ENCODE measurements at places on chromosomes 1 and 21. TPM values are rescaled to one million over a fixed set of nuclear protein-coding genes. Genes with fewer than 3 reads are reported as not detected.

DNA sequence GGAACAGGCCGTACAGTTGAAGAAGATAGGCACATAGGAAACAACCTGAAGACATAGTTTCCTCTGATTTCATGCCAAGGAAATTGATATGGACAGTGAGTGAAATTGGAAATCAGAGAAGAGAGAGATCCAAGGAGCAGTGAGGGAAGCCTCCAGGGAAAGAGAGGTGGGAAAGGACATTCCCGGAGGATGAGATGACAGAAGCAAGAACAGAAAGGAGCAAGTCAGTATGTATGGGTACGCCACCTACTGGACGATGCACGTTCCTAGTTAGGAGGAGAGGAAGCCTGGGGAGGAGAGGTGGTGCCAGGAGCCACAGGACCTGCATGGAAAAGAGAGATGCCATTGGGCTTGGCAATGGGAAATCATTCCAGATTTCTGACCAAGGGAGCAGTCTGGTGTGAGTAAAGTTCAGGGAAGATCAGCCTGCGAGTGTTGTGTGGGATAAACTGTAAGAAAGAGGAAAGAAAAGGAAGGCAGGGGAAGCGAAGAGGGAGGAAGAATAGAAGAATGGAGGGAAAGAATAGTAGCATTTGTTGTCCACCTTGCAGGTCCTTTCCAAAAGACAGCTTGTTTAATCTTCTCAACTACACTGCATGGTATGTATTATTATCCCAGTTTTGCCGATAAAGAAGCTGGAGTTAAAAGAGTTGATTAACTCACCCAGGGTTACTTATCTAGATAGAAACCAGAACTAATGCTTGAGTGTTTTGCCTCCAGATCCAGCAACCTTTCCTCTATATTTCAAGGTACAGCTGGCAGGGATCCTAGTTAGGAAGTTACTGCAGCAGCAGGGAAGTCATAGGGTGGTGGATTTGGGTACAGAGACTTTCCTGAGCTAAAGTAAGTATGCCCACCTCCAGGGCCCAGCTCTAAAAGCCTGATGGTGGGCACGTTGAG lies 27.4 kb downstream of the C1orf116 start:
- DNase-seq: no peak

DNA sequence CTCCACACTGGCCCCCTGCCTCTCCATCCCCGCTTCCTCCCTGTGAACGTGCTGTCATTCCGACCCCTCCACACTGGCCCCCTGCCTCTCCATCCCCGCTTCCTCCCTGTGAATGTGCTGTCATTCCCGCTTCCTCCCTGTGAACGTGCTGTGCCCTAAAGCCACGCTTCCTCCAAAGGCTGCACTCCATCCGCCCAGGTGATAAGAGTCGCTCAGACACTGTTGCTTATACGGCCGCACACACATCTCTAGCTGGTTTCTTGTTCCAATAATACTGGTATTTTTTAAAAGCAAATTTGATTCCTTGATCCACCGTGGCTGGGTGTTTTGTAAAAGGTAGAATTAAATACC lies 39.3 kb upstream of the TSPEAR start:
- DNase-seq: no peak

GRCh38 chr1:19967808-19968207 lies 11.6 kb downstream of the PLA2G2A start:
- DNase-seq: no peak

DNA sequence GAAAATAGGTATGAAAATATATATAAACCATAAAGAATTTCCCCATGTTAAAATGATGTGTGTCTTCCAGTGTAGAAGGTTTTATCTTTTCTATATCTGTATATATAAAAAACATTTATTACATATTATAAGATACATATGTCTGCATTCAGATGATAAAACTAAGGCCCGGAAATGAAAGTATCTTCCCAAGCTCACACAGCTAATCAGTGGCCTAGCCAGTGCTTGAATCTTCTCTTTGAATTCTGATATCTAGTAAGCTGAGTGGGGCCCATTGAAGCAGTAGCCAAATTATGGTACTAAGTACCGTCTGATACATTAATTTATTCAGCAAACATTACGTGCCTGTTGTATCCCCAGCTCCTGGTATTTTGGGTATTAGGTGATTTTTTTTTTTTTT lies 28.6 kb downstream of the UCK2 start:
- no peak for DNase-seq

DNA sequence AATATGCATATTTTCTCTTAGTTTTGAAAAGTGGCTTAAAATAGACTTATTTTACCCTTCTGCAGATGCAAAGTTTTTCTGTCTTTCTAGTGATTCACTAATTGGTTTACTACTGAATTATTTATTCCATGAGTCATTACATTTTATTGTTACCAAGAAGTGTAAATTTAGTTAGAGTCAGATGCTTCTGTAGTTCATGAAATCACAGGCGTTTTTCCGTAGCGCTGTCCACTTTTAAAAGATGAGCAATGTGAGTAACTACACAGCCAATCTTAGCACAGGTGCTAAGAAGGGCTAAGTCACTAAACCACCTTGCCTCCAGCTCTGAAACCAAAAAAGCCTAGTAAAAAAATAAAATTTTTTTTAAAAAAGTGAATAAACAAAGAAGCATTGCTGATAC lies 24.7 kb downstream of the RGS13 start:
- no peak for DNase-seq

DNA sequence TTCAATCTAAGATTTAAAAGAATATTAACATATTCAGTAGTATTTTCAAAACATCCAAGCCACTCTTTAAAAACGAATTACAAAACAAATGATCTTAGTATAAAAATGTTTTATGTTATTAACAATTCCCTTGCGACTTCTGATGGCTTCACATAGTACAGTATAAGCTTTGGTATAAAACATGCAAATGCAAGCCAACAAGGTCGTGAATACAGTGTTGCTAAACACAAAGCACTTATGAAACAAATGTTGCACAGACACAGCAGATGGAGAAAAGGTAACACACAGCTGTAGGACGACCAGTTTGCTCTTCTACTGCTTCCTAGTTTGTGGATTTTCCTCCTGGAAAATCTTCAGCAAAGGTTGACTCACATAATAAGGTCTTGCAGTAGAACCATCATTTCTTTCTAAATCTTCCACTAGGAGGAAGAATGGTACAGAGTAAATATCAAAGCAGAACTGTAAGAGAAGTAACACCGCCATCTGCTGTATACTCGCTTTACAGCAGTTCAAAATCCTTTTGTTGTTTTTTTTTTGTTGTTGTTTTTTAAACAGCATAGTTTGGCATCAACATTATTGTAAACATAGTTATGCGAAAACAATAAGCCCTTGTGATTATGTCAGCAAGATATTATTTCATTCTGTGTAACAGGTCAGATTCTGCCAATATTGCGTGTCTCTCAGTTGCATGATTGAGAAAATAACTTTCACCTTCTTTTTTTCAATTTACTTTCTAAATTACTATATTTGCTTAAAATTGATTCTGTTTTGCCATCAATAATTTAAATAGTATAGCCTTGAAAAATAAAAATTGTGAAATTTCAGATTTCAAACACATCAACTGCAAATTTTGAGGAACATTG lies 69.5 kb downstream of the LHX8 start:
- DNase-seq: no peak

DNA sequence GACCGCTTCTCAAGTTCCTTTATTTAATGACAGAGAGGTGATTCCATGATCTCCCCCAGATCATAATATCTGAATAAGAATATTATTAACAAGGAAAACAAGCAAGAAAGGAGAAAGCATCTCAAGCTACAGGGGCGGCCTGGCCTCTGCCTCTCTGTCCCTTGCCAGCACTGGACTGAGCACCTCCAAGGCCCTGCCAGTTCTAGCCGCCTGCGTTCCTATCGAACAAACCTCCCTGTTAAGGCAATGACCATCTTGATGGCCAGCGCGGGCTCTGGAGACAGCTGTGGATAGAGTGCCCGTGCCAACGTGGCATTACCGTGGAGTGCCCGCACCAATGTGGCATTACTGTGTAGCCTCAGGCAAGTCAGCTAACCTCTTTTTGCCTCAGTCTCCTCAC lies 84.8 kb downstream of the NPHP4 start:
- DNase-seq: no peak

- no peak for DNase-seq
Observed at GRCh38 chr21:16594191-16594590, 864.4 kb downstream of the USP25 start.

GRCh38 chr1:43783671-43784205 lies 76.4 kb downstream of the ST3GAL3 start:
- DNase-seq: no peak

DNA sequence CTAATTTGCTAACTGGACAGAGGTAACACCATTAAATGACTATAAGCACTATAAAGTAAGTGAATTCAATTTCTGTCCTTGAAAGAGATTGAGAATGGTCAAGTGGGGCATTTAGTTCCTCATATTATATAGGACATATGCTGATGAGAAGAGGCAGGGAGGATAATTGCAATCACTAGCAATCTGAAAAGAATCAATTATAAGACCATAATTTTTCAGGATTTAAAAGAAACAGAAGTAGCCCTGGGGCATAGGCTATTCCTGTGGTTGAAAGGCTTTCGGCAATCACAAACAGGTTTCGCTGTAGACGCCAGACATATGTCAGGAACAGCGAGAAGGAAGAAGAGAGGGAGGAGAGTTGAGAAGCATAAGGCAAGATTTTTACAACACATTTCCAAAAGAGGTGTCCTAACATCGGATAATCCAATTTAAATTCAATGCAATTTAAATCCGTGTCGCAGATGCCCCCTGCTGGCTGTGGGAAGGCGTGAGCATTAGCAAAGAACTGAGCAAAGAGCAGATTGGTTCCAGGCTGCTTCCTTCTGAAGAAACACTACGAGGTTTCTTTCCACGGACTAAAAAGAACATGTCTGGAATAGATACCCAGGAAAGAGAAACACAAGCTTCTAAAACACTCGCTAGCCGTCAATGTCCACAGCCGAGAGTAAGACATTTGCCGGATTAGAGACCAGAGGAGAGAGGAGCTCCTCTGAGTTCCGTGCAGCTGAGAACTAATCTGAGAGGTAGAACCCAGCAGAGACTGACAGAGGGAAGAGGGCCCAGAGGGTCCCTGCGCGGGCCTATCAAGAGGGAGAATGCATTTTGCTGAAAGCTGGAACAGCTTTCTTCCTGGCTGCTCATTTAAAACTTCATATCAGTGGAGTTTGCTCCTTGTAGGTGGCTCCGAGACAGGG lies 27.9 kb downstream of the RGS5 start:
- peak; percentile 87 for DNase-seq

DNA sequence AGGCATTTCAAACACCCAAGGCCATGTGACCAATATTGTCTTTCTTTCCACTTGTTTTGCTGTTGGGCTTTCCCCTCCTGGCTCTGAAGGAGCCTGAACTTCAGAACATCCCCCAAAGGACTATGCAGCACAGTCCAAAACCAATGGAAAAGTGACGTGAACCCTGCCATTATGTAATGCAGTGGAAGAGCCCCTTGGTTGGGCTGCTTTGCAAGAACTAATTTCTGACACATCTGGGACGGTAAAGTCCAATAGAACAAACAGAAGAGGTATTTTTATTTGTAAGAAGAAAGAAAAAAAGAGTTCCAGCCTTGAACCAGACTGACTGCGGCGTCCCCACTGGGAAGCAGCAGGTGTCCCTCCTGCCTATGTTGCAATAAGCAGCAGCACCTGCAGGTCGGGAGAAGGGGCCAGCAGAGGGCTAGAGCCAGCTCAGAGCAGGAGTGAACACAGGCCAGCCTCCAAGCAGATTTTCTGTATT lies 116.7 kb downstream of the CDC7 start:
- DNase-seq: peak; percentile 82

- no peak for DNase-seq
Observed at GRCh38 chr1:14320518-14320917, 278.0 kb upstream of the KAZN start.

GRCh38 chr1:65773391-65774123 lies 19.1 kb upstream of the PDE4B start:
- no peak for DNase-seq

- no peak for DNase-seq
Observed at GRCh38 chr1:39499668-39500067, 8.2 kb downstream of the BMP8A start.

DNA sequence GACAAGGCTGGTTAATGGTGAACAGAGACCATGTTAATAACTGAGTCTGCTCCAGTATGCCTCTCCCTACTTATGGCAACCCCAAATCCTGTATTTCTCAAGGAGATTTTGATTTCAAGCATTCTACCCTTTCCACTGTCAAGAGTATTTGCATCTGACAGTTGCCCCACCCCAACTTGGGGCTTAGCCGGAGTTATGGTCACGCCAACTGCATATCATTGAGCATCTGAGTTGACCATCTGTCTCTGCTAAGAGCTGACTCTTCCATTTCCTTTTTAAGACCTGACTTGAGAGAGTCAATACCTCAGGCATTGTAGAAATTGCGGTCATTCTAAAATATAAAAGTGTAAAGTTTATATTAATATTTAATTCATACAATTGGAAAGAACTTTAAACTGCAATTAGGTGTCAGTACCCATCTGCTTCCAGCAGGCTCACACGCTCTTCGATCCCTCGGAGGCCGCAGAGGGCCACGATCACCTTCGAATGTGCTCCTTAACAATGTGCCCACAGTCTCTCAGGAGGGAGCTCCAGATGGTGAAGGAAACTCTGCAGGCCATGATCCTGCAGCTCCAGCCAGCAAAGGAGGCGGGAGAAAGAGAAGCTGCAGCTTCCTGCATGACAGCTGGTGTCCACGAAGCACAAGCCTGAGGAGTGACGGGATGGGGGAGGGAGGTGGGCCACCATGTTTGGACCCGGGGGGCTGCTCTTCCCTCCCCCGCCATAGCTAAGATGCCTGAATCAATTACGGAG lies 409.8 kb downstream of the DISC1 start:
- no peak for DNase-seq

GRCh38 chr1:84782881-84783280 lies 92.6 kb upstream of the SSX2IP start:
- no peak for DNase-seq

- DNase-seq: no peak
Observed at GRCh38 chr1:31657020-31657804, 12.5 kb upstream of the PEF1 start.

DNA sequence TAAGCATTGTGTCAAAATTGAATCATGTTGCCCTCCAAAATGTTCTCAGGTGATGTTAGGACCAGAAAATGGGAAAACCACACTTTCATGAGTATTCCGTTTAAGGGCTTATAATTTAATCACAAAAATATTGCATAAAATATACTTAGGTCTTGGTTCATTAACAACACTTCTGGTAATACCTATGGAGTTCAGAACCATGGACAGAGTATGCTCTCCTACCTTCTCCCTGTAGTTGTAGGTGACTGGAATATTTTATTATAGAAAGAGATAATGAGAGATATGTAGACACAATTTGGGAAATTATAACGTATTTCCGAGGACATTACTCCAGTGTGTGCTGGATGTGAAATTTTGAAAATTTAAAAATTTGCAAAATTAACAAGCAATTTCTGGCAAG lies 232.5 kb downstream of the NCAM2 start:
- no peak for DNase-seq

- DNase-seq: no peak
Observed at GRCh38 chr1:96596226-96596922, 125.2 kb upstream of the PTBP2 start.

Gene FCRL1
- total RNA-seq: 1.4 TPM

Gene ANXA9
- 5.6 TPM for total RNA-seq

Gene RBP7
- total RNA-seq: 15.2 TPM

Gene UBE2U
- total RNA-seq: not detected

Gene ANGPTL3
- not detected for total RNA-seq

Gene SPRR2F
- not detected for total RNA-seq

Gene LYSMD1
- total RNA-seq: 10.6 TPM

Gene OR2L2
- total RNA-seq: 0.53 TPM

Gene KCNT2
- total RNA-seq: 10.6 TPM

All from sciatic nerve (tissue), 2 donors.